NCI-H748 treated with DMSO at 0.1 percent for 48 hours (cell line): ENCODE measurements at places on chromosomes 11 and 22.

GRCh38 chr11:117189941-117190544 is 9.1 kb upstream of the TAGLN start:
- no peak for DNase-seq

- DNase-seq, result no peak
Measured at GRCh38 chr22:39710380-39711150, 140.0 kb downstream of the CACNA1I start.

GRCh38 chr11:69144316-69145049 is 11.3 kb upstream of the SMIM38 start:
- no peak for DNase-seq

GRCh38 chr11:43681401-43681942 is 934 bp downstream of the HSD17B12 start:
- DNase-seq, result peak; percentile 28

DNA sequence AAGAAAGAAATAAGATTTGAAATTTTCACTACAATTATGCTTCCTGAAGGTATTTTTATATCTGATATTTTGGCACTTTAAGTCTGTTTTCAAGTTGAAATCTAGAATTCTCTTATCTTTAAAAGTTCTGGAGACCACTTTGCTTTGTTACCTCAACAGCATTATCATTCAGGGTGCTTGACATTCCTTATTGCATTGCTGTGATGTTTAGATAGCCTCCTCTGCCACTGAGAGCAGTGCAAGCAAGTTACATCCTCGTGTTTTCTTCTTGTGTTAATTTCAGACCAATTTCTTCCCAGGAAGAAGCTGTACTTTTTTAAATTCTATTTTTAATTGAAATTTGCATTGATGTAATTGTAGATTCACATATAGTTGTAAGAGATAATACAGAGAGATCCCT is 333.9 kb upstream of the KIRREL3 start:
- DNase-seq, result no peak

DNA sequence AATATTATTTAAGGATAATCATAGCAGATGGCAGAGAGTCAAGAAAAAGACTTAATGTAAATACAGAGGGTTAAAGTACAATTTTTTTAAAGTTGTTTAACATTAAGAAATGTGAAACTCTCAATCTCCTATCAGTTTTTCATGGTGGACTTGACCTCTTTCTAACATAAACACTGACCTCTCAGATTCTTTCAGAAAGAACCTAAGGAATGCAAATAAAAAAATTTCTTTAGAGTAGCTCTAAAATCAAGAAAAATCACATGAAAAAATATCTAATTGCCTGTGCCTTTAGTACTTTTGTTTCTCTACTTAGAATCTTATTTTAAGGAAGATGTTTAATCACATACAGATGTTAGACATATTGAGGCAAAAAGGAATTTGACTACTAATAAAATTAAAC is 12.9 kb downstream of the RNF141 start:
- no peak for DNase-seq

- DNase-seq, result no peak
Measured at GRCh38 chr11:105942921-105943320, 79.1 kb downstream of the MSANTD4 start.
